ENCODE measurements at places on chromosomes 6 and 20.

DNA sequence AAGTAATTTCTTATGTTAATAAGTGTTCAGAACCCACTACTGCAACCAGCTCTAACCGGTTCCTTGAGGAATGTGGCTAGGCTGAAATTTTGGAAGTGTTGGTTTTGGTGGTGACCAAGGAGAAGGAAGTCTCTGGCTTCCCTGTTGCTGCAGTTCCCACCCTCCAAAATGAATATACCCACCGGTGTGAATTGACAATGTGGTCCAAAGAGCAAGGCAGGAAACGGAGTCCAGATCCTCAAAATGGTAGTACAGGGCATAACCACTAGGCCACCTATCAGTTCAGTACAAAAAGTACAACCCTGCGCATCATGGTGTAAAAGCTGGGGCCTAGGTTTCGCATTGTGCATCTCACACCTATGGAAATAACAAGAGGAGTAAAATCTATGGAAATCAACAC, 2.8 kb downstream of the ADNP start:
- no peak for DNase-seq

- DNase-seq, result no peak
These were observed 101.5 kb downstream of the UNC5CL start for GRCh38 chr6:40937491-40937890.

GRCh38 chr20:8330319-8330784, 198.3 kb downstream of the PLCB1 start:
- DNase-seq, result no peak

- DNase-seq, result no peak
These were observed 18.0 kb upstream of the UBE2V1 start for GRCh38 chr20:50130995-50131394.

- no peak for DNase-seq
These were observed 68.5 kb downstream of the ELOVL5 start for GRCh38 chr6:53280207-53280606.

DNA sequence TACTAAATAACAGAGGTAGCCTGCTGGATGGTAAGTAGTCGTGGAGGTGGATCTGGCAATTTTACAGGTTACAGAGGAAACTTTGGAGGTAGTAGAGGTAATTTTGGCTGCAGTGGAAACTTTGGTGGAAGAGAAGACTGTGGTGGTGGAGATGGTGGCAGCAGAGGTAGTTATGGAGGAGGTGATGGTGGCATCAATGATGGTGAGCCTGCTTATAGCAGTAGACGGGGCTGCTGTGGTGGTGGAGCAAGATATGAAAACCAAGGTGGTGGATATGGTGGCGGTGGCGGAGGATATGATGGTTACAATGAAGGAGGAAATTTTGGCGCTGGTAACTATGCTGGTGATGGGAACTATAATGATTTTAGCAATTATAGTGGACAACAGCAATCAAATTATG, 15.3 kb downstream of the RAB5IF start:
- DNase-seq, result no peak
